Vagina (tissue), 2 donors: ENCODE measurements at places on chromosomes 12 and 14. TPM values are rescaled to one million over a fixed set of nuclear protein-coding genes. Genes with fewer than 3 reads are reported as not detected.

SYNDIG1L gene
- total RNA-seq: not detected

TMPRSS12 gene
- not detected for total RNA-seq

ACOT6 gene
- not detected for total RNA-seq

RPS6KL1 gene
- 2.0 TPM for total RNA-seq

VRTN gene
- not detected for total RNA-seq

OVCH1 gene
- total RNA-seq: 0.25 TPM

CRIP1 gene
- total RNA-seq: 7.6 TPM

RDH16 gene
- 2.9 TPM for total RNA-seq

SMIM10L1 gene
- 5.4 TPM for total RNA-seq

GLS2 gene
- 5.2 TPM for total RNA-seq
